ENCODE measurements at places on chromosomes 5 and 9.

GRCh38 chr9:113187929-113188595, 33.0 kb downstream of the FKBP15 start:
- DNase-seq: no peak

- no peak for DNase-seq
Observed at GRCh38 chr5:4614088-4614487, 526.0 kb upstream of the ADAMTS16 start.

- DNase-seq: no peak
Observed at GRCh38 chr5:42991404-42992087, 48.6 kb downstream of the ANXA2R start.

DNA sequence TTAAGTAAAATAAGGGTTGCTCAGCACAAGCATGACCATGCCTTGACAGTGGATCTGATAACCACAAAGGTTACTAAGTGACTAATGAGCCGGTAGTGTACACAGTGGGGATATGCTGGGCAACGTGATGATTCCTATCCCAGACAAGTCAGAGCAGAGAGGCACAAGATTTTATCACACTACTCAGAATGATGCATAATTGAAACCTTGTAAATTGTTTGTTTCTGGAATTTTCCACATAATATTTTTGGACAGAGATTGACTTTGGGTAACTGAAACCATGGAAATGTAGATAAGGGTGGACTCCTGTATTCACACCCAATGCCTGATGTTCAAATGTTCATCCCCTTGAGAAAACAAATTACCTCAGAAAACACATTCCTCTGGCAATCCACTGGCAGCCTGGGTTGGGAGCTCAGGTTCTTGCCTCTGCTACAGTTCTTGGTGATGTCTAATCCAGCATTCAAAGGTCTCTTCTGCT, 16.2 kb upstream of the ERAP1 start:
- DNase-seq: no peak

- no peak for DNase-seq
Observed at GRCh38 chr5:35598707-35599370, 18.8 kb upstream of the SPEF2 start.

- no peak for DNase-seq
Observed at GRCh38 chr9:116572095-116572748, 114.9 kb upstream of the TRIM32 start.

GRCh38 chr5:133809801-133810200, 158.6 kb downstream of the C5orf15 start:
- no peak for DNase-seq

DNA sequence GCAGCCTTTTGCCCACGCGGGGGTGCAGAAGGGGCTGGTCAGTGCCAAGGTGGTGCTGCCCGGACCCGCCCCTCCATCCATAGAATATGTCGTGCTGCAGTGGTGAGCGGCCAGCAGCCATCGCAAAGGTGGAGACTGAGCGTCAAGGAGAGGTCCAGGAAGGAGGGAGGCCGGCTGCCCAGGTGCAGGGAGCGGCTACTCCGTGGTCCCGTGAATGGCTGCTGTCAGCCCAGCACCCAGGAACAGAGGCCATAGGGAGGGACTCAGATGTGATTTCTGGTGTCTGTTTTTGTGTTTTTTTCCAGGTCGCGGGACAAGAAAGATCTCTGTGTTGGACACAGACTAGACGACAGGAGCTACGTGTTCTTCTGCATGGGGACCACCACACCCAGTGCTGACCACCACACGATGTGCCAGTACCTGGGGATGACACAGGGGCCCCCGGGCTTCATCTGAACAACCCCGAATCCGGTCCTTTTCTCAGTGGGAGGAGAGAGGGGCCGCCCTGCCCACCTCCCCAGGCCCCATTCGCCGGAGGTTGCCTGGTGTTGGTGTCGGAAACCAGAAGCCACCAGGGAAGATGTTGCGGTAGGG, 29.0 kb downstream of the PAEP start:
- DNase-seq: no peak

GRCh38 chr9:116174347-116174746, 20.8 kb downstream of the PAPPA start:
- DNase-seq: no peak
